Epithelial cell of umbilical artery (primary cell): ENCODE measurements at places on chromosomes 6 and 20. TPM values are rescaled to one million over a fixed set of nuclear protein-coding genes. Genes with fewer than 3 reads are reported as not detected.

The PAK5 gene
- not detected in 2 replicates for total RNA-seq

The MKKS gene
- 4.4 and 4.5 TPM in 2 replicates for total RNA-seq

The SRSF3 gene
- 356 and 638 TPM in 2 replicates for total RNA-seq

The MYCT1 gene
- total RNA-seq, result 127 and 133 TPM in 2 replicates

The SLC52A3 gene
- total RNA-seq, result not detected in 2 replicates

The DDO gene
- under 0.01 and 1.1 TPM in 2 replicates for total RNA-seq

The TRMT6 gene
- 8.4 and 8.7 TPM in 2 replicates for total RNA-seq

The MRPS10 gene
- total RNA-seq, result 57.2 and 67.3 TPM in 2 replicates

The CLDN20 gene
- 0.30 TPM in 1 of 2 replicates, not detected in the other for total RNA-seq

The MOG gene
- total RNA-seq, result not detected in 2 replicates

The NMBR gene
- not detected in 2 replicates for total RNA-seq

The IL17A gene
- not detected in 2 replicates for total RNA-seq

The MATN4 gene
- total RNA-seq, result not detected in 2 replicates

The EPPIN gene
- not detected in 2 replicates for total RNA-seq

The ENPP4 gene
- 9.7 and 9.9 TPM in 2 replicates for total RNA-seq

The OR2H2 gene
- total RNA-seq, result not detected in 2 replicates
